ENCODE measurements at places on chromosomes 1 and 21.

GRCh38 chr1:4079815-4080214 is 179.7 kb upstream of the C1orf174 start:
- DNase-seq, result no peak

DNA sequence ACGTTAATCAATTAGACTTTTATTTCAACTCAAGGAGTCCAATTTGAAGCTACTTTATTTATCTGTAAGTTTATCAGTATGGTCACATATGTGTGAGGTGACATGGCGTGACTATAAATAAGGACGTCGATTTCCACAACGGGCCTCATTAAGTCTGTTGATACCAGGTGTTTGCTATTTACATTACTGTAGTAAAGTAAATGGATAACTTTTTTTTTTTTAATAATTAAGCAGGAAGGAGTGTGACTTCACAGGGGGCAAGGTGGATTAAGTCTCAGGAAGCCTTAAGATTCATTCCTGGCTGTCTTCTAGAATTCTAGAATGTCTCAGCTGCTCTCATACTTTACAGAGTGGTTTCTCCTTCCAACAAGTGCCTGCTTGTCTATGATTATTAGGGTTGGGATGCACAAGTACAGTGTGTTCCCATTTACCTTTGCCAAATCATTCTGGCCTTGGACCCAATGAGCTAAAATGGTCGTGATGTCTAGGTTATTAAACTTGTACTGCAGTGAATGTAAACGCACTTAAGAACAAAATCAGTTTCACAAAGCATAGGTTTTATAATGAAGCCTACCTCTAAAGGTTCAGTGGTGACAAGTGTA is 15.5 kb downstream of the MAP3K7CL start:
- no peak for DNase-seq

DNA sequence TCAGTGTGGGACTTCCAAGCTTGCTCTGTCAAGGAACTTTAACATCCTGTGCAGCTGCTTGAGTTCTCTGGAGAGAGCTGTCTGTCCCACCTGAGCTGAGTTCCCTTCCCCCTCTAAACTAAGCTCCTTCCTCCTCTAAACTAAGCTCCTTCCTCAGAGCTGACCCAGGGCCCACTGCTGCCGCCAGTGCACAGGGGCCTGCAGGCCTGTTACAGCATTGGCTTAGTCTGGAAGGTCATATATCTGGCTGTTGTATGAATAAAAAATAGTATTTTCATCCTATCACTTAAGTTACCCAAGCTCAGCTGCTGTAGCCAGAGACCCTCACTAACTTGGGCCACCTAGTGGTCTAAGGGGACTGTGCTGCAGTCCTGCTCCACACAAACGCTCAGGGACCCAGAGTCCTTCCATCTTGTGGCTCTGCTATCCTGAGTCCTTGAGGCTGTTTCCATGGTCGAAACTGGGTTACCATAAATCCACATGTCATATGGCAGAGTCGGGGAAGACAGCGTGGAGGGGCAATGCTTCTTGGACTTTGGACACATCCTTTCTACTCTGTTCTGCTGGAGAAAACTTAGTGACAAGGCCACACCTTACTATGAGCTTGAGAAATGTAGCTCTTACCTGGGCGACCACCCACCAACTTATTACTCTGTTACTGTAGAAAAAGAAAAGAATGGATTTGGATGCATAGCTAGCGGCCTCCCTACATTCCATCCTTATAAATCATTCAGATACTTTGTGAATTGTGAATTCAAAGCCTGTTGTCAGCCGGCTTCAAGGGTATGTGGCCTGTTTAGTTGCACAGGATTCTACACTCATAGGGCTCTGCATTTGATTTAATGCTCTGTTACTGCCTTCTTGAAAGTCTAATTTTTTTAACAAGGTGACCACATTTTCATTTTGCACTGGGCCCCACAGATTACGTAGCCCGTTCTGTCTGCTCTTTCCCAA is 71.4 kb upstream of the GCLM start:
- no peak for DNase-seq

DNA sequence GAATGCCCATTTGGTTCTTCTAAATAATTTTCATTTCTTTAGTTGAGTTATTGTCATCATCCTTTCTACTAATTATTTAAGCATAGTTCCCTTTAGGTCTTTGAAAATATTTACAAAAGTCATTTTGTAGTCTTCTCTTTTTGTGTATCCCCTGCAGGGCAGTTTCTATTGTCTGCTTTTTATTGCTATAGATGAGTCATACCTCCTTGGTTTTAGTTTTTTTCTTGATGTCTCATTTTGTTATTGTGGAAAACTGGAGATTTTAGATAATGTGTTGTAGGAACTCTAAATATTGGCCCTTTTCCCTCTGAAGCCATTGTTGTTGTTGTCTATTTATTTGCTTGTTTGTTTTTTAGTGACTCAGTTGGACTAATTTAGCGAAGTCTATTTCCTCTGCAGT is 387.9 kb downstream of the NUF2 start:
- DNase-seq, result no peak

GRCh38 chr1:246428542-246429308 is 78.4 kb downstream of the SMYD3 start:
- DNase-seq, result no peak

- DNase-seq, result no peak
These were observed 57.0 kb downstream of the FCRL5 start for GRCh38 chr1:157495285-157495684.

DNA sequence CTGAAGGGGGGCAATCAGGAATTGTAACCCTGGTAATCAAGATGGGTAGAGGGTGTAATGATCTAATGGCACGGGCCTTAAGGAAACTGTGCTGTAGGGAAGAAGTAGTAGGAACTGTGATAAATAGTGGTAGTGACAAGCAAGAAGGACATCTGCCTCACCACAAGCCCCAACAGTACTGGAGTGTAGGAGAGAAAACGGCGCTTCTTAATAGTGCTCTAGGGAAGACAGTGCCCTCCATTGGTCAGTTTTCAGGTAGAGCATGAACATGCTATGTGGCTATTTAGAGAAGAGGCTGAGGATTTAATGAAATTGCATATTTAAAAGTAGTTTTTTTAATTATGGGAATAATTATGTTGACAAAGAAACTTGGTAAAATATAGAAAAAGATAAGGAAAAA is 32.2 kb downstream of the SLC30A7 start:
- DNase-seq, result no peak

DNA sequence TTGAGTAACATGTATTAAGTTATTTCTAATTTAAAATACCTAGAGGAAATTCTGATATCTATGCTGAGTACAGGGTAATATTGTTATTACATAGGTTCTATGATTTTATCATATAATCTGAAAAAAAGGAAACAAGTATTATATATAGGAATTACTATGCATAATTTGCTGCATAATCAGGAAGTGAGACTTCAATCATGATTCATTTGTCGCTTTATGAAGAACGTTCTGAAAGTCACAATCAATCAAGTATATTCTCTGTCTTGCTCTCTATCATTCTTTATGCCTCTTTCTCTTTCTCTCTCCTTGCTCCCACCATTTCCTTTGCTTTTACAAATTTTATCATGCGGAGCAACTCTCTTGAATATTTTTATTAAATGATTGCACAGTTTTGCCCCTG is 1130.3 kb downstream of the PLA2G4A start:
- no peak for DNase-seq

- DNase-seq, result peak; percentile 79
These were observed 84.1 kb downstream of the TM2D1 start for GRCh38 chr1:61640531-61641530.

DNA sequence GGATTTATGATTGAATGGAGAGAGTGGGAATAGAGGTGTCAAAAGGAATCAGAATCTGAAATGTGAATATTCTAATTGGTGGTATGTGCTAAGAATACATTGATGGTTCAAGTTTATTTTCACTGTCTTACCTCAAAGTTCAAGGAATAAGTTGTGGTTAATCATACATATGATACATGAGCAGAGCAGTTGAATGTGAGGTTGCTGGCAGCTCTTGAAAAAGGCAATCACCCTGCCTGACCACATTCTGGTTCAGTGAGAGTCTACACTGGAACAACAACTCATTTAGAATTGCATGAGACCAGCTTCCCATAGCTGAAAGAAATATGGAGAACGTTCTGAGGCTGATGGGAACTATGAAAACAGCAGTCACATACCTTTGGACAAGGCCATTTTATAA is 68.3 kb upstream of the ARHGAP29 start:
- no peak for DNase-seq

DNA sequence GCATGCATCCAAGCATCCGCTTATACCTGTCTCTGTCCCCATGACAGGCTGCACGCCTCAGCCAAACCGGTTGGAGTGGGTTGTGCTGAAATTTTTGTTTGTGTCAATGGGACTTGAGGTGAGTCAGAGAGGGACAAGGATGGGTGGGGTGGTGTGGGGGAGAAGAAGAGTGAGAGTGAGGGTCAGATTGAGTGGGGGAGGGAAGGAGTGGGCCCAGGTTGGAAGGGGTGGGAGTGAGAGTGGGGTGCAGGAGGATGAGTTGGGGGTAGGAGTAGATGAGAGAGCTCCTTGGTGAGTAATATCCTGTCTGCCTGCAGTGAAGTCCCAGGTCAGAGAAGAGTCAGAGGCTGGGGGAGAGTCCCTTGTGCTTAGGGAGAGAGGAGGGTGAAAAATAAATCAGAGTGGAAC is 3.3 kb upstream of the NECTIN4 start:
- peak; percentile 41 for DNase-seq

- no peak for DNase-seq
These were observed 13.0 kb downstream of the GRHL3 start for GRCh38 chr1:24331961-24332673.

DNA sequence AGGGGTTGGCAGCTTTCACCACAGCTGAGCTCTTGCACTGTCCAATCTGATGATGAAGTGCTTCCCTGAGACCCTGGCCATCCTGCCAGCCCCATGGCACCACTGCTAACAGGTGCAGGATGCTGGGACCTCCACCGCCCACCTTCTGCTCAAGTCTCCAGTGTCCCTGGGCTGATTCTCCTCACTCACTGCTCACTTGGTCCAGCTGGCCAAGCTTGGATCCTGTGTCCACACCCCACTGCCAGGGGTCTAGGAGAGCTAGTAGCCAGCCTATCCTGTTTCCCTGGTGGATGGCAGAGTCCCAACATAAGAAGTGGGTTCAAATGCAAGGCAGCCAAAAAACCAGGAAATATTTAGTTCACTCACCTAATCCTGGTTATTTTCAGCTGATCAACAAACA is 217.2 kb upstream of the IRF2BP2 start:
- no peak for DNase-seq

GRCh38 chr1:147072482-147073432 is 99.5 kb downstream of the PRKAB2 start:
- DNase-seq, result no peak

DNA sequence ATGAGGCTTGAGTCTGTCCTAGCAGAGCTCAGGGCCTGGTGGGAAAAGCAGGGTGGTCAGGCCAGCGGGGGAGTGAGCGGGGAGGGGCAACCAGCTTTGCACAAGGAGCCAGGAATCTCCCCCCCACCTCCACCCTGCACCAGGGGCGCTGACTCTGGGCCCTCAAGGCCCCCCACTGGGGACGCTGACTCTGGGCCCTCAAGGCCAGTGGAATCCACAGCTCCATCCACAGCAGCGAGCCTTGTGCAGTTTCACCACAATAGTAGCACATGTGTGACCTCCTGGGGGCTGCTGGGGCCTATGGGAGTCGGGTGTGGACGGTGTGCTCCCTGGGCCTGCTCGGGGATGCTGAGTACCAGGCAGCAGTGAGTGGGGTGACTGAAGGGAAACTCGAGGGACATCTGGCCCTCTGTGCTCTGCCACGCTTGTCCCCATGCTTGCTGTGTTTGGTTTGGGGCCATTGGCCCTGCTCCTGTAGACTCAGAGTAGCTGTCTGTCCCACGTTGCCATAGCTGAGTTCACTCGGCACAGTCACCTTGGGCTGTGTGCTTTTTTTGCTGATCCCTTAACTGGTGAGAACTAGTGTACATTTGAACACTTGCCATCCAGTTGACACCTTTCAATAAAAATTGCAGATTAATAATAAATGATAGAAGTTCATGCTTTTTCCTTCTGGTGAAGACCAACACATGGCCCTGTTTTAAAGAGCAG is 89.2 kb downstream of the ADARB1 start:
- DNase-seq, result no peak

GRCh38 chr1:30363031-30363430 is 360.4 kb downstream of the MATN1 start:
- no peak for DNase-seq

GRCh38 chr21:44858291-44858690 is 15.2 kb downstream of the PTTG1IP start:
- DNase-seq, result no peak

GRCh38 chr21:42048870-42049577 is 22.1 kb upstream of the UMODL1 start:
- DNase-seq, result no peak

GRCh38 chr1:204345438-204345841 is 14.3 kb downstream of the PLEKHA6 start:
- DNase-seq, result no peak

GRCh38 chr1:163747261-163747660 is 425.5 kb downstream of the NUF2 start:
- no peak for DNase-seq

DNA sequence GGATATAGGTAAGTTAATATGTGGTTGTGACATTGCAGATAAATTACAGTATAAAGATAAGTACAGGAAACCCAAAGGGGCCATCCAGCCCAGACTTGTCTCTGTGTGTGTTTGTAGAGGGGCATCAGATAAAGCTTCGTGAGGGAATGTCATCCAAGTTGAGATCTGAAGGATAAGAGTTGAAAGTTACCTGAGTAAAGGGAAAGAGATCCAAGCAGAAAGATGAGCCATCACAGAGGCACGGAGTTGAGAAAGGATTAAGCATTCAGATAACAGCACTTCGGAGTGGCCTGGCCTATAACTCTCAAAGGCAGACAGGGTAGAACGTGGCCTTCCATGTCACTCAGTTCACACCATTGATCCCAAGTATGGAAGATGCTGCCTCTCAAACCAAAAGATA is 749.1 kb downstream of the ADGRL2 start:
- no peak for DNase-seq

GRCh38 chr1:245216366-245217115 is 61.8 kb downstream of the KIF26B start:
- no peak for DNase-seq

- peak; percentile 77 for DNase-seq
These were observed 77.9 kb downstream of the PSMG1 start for GRCh38 chr21:39105341-39105765.

GRCh38 chr1:53411541-53412152 is 47.6 kb upstream of the DMRTB1 start:
- DNase-seq, result no peak

DNA sequence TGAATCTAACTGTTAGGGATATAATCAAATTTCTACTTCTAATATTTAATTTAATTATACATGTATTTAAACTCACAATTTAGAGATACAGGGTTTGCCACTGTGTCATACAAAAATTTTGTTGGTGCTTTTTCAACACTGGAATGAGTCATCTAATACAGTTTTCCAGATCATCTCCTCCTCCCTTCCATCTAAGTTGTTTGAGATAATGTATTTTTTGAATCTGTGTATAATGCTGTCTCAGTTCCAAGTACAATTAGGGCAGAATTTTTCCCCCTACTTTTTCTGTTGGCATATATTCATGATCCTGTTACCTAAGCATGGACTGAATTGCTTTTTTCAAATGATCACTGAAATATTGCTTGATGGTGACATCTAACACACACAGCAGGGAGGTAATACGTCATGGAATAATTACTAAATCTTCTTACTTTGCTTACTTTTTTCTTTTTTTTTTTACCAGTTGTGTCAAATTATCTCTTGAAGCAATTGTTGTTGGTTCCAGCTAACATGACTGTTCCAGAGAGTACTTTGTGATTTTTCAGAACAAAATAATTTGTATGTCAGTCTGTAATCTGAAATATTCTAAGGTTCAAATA is 146.0 kb downstream of the MAGI3 start:
- DNase-seq, result no peak

GRCh38 chr1:3377604-3378279 is 76.7 kb upstream of the ARHGEF16 start:
- DNase-seq, result no peak
